Fibroblast of skin of right biceps (primary cell): ENCODE measurements at places on chromosomes 6 and 20.

DNA sequence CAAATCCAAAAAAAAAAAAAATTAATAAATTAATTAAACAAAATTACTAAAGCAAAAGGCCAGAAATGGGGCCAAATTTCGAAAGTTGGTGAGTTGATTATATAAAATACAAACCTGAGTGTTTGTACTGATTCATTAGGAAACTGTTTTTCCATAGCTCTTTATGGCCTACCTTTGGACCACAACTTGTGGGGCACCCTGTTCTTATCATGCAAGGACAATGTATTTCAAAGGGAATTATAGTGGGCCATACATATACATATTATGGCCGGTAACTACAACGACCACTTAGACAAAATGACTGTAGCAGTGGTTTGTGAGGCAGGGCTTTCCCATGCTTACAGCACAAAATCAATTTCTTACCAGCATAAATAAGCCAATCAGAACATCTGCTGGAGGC is 69.5 kb downstream of the ESF1 start:
- DNase-seq = no peak

DNA sequence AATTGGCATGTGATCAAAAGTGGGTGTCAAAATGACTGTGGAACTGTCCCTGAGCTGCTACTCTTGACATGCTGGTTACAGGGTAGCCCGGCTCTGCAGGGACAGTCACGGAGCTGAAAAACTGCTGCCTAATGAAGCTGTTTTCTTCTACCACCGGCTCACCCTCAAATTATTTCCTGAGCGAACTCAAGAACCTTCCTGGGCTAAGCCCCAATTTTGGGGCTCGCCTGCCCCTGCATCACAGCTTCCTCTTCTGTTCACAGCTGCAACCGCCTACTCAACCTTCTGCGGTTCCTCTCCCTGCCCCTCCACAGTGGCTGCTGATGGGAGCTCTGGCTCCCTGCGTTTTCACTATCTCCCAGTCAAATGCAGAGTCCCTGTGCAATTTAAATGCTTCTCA is 110.8 kb upstream of the MLN start:
- DNase-seq = no peak

GRCh38 chr6:2514965-2515543 is 235.7 kb downstream of the MYLK4 start:
- no peak for DNase-seq

DNA sequence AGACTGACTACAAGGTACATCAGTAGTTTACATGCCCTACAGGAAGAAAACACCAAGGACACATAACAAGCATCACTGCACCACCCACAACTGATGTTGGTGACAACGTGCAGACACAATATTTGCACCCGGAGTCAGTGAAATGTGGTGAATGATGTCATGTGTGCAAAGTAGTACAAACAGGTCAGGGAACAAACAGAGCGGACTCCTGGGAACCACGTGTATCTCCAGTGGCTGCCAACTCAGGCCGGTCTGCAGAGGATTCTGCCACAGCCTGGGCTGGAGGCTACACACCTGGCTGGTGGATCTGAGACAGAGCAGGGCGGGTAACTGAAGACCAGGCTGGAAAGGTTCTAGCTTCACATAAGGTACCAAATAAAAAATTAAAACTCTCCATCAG is 28.2 kb upstream of the RPS6KA2 start:
- no peak for DNase-seq

GRCh38 chr6:20367743-20368485 is 33.8 kb upstream of the E2F3 start:
- no peak for DNase-seq

DNA sequence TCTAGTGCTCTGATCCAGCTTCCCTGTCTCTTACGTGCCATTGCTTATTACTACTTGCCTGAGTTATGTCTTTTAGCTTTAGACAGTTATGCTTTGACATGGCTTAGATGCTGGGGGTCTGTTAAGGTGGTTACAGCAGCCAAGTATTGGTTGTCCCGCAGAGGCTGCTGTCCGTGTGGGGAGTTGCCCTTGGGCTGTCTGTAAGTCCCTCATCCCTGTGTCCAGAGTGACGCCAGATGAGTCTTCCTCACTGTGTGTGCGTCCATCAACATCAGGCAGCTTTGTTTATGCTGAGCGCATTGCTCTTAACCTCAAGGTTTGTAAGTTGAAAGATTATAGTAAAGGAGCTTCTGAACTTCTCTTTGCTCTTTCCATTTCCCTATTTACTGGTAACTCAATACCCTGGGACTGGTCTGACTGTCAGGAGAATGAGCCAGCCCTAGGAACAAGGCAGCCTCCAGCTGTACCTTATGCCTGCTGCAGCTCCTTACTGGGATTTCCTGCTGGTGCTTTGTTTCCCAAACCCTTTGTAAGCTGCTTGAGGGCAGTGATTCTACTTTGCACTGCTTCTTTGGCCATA is 7.2 kb downstream of the FAM120B start:
- no peak for DNase-seq

DNA sequence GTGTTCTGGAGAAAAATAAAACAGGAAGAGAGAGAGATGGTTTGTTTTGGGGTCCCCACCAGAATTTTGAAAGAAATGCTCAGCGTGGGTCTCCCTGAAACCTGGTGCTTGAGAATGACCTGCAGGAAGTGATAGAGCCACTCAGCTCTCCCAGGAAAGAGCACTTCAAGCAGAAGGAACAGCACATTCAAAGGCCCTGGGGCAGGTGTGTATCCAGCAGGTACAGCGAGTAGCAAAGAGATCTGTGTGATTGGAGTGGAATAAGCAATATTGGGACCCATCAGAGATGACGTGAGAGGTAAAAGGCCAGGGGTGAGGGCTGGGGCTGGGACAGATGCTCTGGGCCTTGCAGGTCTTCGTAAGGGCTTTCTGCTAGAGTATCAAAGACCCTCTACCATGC is 89.5 kb upstream of the CCDC167 start:
- DNase-seq = no peak

DNA sequence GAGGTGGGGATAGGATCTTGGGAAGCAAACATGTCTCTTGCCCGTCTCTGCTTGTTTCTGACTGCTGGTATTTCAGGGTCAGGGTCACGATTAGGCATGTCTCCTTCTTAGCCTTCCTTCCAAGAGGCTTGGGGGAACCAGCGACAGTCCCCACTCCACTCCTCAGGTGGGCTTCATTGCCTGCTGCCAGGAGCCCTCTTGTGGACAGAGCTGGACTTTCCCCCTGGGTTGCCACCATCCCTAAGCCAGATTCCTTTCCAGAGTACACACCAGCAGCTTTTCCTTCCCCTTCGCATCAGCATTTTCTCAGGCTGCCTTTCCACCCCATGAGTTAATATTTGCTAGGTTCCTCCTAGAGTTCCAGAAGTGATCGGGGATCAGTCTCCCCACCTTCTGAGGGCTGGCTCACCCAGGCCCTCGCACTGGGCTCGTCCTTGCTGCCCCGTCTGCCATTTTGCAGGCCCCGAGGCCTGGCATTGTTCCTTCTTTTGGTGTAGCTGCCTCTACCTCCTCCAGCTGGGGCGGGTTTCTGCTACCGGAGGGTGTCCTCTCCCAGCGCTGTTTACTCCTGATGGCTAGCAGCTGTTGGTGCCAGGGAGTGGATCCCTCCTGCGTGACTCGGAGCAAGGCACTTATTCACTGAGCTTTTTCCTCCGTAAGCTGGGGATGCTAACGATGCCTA is 8.8 kb upstream of the C20orf144 start:
- DNase-seq = peak; percentile 62

GRCh38 chr20:50369225-50370035 is 140.8 kb upstream of the PTPN1 start:
- DNase-seq = no peak

DNA sequence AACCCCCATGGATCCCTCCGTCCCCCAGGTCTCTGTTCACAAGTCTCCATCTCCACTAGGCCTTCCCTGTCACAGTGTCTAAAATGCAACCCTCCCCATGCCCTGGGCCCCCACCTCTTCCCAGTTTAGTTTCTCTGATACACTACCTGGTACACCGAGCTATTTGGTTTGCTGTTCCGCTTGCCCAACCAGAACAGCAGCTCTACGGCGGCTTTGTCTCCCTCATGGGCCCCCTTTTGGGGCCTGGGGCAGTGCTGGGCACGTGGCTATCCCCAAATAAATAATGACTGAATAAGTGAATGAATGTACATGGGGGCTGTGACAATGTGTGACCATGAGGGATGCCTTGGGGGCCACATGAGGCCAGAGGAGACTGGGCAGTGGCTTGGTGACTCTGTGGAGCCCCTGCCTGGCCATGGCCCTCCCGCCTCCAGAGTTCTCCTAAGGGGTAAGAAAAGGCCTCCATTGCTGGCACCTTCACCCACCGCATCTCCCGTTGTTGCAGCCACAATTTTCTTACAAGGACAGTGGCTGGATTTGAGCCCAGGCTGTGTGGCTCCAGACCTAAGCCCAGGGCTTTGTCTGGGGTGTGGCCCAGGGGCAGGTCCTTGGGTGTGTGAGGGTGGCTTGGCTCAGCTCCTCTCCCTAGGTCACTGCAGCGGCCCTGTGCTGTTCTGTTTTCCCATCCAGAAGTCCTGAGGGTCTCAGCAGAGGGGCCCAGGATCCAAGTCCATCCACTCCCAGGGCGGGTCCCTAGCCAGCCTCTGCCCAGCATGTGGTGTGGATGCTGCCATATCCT is 408.5 kb upstream of the SULF2 start:
- no peak for DNase-seq

- DNase-seq = no peak
Measured at GRCh38 chr6:33321227-33321626, 3.7 kb upstream of the ZBTB22 start.

DNA sequence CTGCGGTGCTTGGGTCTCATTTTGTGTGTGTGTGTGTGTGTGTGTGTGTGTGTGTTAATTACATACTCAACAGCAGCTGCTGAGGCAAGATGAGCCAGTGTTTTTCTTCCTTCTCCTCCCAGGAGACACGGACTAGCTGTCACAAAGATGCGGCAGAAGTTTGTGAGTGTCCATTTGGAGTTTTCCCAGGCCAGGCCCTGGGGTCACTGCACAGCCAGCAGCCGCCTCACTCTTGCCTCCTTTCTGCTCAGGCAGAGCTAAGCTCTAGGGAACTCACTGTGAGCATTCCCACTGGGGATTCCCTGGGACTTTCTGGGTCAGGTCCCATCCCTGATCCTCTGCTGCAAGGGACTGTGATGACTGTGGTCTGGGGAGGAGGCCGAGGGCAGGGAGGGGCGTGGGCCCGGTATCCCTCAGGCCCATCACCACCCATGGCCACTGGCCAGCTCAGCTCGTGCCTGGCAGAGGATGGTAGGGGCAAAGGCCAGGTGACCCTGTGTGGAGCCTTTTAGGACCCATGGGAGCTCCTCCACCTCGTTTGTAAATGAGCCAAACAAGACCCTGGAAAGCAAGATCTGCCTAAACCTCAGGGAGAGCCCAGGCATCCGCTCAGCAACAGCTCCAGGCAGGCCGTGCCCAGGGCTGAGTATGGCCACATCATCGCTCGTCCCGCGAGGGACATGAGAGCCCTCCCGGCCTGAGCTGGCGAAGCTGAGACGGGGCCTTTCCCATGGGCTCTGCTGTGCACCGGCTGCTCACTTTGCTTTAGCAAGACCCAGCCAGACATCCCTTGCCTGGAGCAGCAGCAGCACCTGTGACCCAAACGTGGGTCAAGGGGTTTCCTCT is 102.0 kb downstream of the PSMB1 start:
- DNase-seq = no peak

GRCh38 chr6:80605165-80605989 is 498.9 kb downstream of the BCKDHB start:
- DNase-seq = peak; percentile 71

- peak; percentile 40 for DNase-seq
Measured at GRCh38 chr20:49028684-49029083, 17.4 kb upstream of the CSE1L start.

GRCh38 chr6:143183666-143184065 is 123.0 kb downstream of the AIG1 start:
- DNase-seq = peak; percentile 71

DNA sequence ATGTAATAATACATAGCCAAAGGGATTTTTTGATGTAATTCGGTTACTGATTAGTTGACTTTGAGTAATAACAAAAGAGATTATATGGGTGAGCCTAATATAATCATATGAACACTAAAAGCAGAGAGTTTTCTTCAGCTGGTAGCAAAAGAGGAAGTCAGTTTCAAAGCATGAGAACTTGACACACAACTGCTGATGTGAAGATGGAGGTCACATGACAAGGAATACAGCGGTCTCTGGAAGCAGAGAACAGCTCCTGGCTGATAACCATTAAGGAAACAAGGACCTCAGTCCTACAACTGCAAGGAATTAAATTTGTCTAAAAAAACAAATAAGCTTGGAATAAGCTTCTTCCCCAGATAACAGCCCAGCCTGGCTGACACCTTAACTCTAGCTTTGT is 154.5 kb upstream of the PRND start:
- DNase-seq = no peak

GRCh38 chr20:10562899-10563298 is 110.9 kb downstream of the JAG1 start:
- DNase-seq = no peak

GRCh38 chr20:2307136-2307535 is 11.3 kb downstream of the TGM3 start:
- no peak for DNase-seq

DNA sequence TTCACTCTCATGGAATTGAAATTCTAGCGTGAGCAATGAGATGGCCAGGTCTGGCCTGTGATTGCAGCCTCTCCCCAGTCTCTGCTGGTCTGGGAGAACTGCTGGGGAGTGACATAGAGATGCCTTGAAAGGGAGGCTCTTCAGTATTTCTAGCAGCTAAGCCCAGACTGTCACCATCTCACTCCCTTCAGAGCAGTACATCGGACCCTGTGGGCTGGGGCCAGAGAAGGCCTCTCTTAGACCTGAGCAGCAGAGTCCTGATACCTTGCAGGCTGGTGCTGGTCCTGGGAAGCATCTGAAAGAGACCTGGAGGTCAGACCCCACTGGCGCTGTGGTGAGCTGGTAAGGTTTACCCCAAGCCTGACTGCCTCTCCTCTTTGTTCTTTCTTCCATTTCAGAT is 87.4 kb downstream of the TCP11 start:
- DNase-seq = no peak

GRCh38 chr6:99761711-99762110 is 155.1 kb downstream of the PRDM13 start:
- no peak for DNase-seq

DNA sequence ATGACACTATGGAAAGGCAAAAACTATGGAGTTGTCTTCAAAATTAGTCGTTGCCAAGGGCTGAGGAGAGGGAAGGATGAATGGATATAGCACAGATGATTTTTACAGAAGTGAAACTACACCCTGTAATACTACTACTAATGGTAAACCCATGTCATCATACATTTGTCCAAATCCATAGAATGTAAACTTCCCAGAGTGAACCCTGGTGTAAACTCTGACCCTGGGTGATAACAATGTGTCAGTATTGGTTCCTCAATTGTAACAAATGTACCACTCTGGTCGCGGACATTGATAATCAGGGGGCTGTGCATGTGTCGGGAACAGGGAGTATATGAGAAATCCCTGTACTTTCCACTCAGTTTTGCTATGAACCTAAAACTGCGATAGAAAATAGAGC is 72.2 kb downstream of the CNBD2 start:
- no peak for DNase-seq

DNA sequence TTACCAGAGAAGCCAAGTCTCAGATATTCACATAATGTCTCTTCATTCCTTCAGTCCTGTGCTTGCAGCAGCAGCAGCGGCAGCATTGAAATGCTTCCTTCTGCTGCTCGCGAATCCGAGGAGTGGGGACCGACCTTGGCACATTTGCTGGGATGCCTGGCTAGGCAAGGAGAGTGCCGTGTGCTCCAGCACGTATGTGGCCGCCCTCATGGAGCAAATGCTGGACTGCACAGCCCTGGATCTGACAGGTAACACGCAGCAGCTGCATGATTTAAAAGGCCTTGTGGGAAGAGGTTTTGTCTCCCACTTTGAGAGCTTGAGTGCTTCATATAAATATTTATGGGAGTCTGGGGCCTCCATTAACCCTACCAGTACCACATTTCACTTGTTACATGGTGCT is 9.9 kb downstream of the MAFB start:
- DNase-seq = no peak

GRCh38 chr6:135346747-135347146 is 150.8 kb downstream of the AHI1 start:
- DNase-seq = peak; percentile 83
